Breast epithelium (tissue), 4 donors: ENCODE measurements at places on chromosomes 4 and X. TPM values are rescaled to one million over a fixed set of nuclear protein-coding genes. Genes with fewer than 3 reads are reported as not detected.

The EVC gene
- 25.9 TPM for total RNA-seq

The NAP1L5 gene
- 10.5 TPM for total RNA-seq

GRCh38 chr4:88442689-88443191, 14.2 kb upstream of the HERC5 start:
- no peak for DNase-seq

GRCh38 chrX:68383540-68383939, 49.8 kb downstream of the OPHN1 start:
- no peak for DNase-seq

- DNase-seq: no peak
These were observed 12.2 kb downstream of the SRD5A3 start for GRCh38 chr4:55358246-55358645.

GRCh38 chrX:133190877-133191738, 27.0 kb downstream of the TFDP3 start:
- no peak for DNase-seq
